ENCODE measurements at places on chromosomes 7 and 10.
A peak's percentile ranks its signal among the peaks of the same experiment; 100 is the strongest.

- peak; percentile 48 for DNase-seq
Measured at GRCh38 chr10:29496341-29497162, 138.2 kb downstream of the SVIL start.

DNA sequence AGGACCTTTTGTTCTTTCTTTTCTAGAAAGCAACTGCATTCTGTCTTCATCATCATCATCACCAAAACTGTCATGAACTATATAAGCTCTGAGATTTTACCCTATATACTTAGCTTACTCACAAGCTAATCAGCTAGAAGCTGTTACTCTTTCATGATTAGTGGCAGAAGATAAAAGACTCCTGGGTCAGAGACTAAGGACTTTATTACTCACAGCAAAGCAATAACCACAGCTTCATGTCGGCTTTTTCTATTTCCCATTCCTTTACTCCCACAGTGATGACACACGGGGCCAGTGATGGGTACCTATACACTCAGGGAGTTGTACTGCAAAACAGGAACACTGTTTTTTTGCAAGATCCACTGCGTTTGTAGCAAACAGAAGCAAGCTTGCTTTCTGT, 8.4 kb upstream of the C10orf88 start:
- peak; percentile 11 for DNase-seq

- no peak for DNase-seq
Measured at GRCh38 chr10:26832960-26833359, 27.8 kb downstream of the ABI1 start.

DNA sequence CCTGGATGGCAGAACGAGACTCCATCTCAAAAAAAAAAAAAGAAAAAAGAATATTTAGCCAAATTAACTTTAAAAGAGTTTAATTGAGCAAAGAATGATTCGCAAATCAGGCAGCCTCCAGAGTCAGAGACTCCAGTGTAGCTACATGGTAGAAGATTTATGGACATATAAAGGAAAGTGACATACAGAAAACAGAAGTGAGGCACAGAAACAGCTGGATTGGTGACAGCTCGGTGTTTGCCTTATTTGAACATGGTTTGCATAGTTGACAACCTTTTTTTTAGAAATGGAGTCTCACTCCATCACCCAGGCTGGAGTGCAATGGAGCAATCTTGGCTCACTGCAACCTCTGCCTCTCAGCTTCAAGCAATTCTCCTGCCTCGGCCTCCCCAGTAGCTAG, 35.2 kb upstream of the TNS3 start:
- no peak for DNase-seq

- DNase-seq, result no peak
Measured at GRCh38 chr10:132834891-132835847, 49.2 kb upstream of the NKX6-2 start.

DNA sequence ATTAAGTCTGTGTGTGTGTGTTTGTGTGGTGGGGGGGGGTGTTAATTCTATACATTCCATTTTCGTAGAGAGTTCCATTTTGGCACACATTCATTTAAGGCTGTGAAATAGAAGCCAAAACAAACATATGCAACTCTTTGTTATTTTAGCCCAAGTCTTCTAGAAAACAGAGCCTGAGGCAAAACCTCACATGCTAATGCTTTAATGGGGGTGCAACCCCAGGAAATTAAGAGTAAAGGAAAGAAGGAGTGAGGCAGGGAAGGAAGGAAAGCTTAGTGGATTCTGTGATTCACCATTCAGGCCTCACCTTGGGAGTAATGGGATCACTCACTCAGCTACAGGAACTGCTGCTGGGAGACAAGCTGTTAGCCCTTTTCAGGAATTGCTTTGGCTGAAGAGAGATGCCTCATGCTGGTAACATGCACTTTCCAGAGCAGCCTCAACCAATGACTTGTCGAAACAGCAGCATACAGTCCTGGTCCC, 73.0 kb upstream of the CTTNBP2 start:
- no peak for DNase-seq

All from large intestine (tissue), 12 donors.